ENCODE measurements at places on chromosomes 16 and 17. TPM values are rescaled to one million over a fixed set of nuclear protein-coding genes. Genes with fewer than 3 reads are reported as not detected.

Gene CDRT15
- not detected for total RNA-seq

DNA sequence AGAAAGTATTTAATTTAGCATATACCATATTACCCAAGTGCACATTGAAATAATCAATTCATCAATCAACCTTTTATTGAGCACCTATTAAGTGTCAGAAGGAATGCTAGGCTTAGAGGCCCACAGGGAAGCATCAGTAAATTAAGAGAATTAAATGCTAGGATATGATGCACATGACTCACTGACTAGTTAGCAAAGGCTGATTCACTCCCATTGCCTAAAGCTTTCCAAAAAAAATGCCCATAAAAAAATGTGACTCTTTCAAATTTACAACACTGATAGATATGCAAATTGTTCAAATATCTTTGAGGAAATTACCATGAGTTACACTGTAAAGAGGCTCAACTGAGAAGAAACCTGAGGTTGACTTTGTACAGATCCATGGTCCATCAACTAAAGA is 883.3 kb downstream of the CDH11 start:
- H3K27me3 ChIP-seq: peaks cover 2% of the 10 kb centered on the region
- H3K27ac ChIP-seq: no peak overlapping the region
- no peak overlapping the region for H3K4me3 ChIP-seq
- no peak for DNase-seq

Gene FBXW10B
- total RNA-seq: 1.1 TPM

GRCh38 chr16:84194018-84194417 is 3.1 kb downstream of the ADAD2 start:
- H3K27me3 ChIP-seq: peaks cover 24% of the 10 kb centered on the region
- peaks cover 8% of the 10 kb centered on the region for H3K4me1 ChIP-seq
